ENCODE measurements at places on chromosomes 13 and 19. TPM values are rescaled to one million over a fixed set of nuclear protein-coding genes. Genes with fewer than 3 reads are reported as not detected.

GRCh38 chr13:46845146-46845545, 48.2 kb upstream of the ESD start:
- H3K4me3 ChIP-seq = no peak overlapping the region
- no peak overlapping the region for H3K27ac ChIP-seq
- no peaks in the 10 kb centered on the region for H3K27me3 ChIP-seq

POGLUT2 gene
- total RNA-seq = 1.4 TPM

DNA sequence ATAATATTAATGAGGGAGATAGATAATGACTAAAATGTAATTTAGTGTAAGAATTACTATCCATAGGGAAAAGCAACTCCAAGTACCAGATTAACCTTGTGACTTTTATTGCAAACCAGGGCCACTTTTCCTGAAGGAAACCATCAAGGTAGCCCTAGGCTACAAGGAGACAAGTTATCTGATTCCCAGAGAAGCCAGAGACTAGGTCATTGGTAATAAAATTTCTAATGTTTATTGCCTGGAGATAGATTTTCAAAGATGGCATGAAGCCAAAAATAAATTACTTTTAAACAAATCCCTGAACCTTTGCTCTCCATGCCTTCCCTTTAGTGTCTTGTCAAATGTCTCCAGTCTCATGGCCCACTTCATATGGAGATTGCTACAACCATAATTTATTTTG, 610.1 kb upstream of the SLC10A2 start:
- H3K4me3 ChIP-seq = no peak overlapping the region
- H3K4me1 ChIP-seq = no peaks in the 10 kb centered on the region
- no peaks in the 10 kb centered on the region for H3K36me3 ChIP-seq
- DNase-seq = no peak
- no peak overlapping the region for H3K27ac ChIP-seq

- no peaks in the 10 kb centered on the region for H3K36me3 ChIP-seq
- H3K27ac ChIP-seq = no peak overlapping the region
- H3K4me3 ChIP-seq = no peak overlapping the region
- H3K27me3 ChIP-seq = no peaks in the 10 kb centered on the region
- no peak for DNase-seq
These were observed 182.9 kb upstream of the RXFP2 start for GRCh38 chr13:31556376-31556775.

GRCh38 chr19:2273356-2274184, 8.4 kb downstream of the PEAK3 start:
- peak overlapping the region; percentile 97 for H3K4me3 ChIP-seq
- H3K36me3 ChIP-seq = peaks cover 28% of the 10 kb centered on the region
- H3K27me3 ChIP-seq = no peaks in the 10 kb centered on the region
- DNase-seq = peak; percentile 91

TM9SF2 gene
- total RNA-seq = 45.2 TPM

DNA sequence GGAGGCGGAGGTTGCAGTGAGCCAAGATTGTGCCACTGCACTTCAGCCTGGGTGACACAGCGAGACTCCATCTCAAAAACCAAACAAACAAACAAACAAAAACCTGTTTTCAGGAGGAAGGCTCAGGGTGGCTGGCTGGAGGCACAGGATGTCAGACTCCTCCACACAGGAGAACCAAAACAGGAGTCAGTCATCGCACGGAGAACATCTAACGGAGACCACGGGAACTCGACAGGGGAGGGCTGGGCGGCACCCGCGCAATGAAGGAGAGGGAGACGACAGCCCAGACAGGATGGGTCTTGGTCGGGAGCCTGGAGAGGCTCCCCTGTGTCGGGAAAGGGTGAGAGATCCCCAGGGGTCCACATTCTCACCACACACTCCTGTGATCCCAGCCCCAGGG, 20.8 kb upstream of the SLC7A9 start:
- DNase-seq = no peak
- no peak overlapping the region for H3K4me3 ChIP-seq
- no peak overlapping the region for H3K27ac ChIP-seq
- H3K4me1 ChIP-seq = no peaks in the 10 kb centered on the region

- no peaks in the 10 kb centered on the region for H3K27me3 ChIP-seq
- H3K4me3 ChIP-seq = peak overlapping the region; percentile 98
- no peaks in the 10 kb centered on the region for H3K36me3 ChIP-seq
- peak; percentile 60 for DNase-seq
- peak overlapping the region; percentile 98 for H3K27ac ChIP-seq
These were observed 2.3 kb downstream of the WDR83 start for GRCh38 chr19:12668932-12669269.

DNA sequence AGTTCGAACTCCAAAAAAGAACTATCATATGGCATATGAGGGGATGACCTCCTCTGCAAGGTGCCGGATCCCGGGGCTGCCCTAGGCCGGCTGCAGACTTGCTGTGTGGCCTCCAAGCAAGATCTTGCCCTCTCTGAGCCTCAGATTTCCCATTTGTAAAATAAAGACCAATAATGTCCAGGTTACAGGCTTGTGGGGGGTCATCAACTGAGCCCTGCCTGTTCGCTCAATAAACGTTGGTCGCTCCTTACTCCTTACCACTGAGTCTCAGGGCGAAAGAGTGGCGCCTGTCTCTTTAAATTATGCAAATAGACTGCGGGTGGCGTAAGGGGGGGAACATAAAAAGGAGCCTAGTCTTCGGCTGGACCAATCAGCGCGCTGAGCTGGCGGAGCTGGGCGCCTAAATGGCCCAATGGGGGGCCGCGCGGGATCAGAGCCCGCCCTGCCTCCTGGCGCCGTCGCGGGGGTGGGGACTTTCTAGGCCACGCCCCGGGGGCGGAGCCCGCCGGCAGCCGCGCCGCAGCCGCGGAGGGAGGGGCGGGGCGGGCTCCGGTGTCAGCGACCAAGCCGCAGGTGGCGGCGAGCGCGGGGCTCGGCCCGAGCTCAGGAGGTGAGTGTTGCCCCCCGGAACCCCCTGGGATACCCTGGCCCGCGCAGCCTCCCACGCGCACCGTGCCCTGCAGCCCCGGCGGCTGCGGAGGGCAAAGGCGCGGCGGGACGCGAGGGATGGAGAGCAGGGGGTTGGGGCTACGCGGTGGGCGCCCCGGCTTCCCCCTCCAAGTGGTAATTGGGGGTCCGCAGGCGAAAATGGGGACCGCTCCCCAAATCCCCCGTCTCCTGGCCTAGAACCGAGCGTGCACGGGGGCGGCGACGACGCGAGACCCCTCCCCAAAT, 3.8 kb upstream of the FCHO1 start:
- H3K4me3 ChIP-seq = peak overlapping the region; percentile 59
- peak; percentile 96 for DNase-seq
- peaks cover 4% of the 10 kb centered on the region for H3K4me1 ChIP-seq
- H3K27ac ChIP-seq = no peak overlapping the region
- no peaks in the 10 kb centered on the region for H3K36me3 ChIP-seq

CYP2A7 gene
- 0.71 TPM for total RNA-seq

- no peaks in the 10 kb centered on the region for H3K27me3 ChIP-seq
- peak overlapping the region; percentile 99 for H3K4me3 ChIP-seq
- H3K27ac ChIP-seq = peak overlapping the region; percentile 100
- H3K4me1 ChIP-seq = peaks cover 26% of the 10 kb centered on the region
- peak; percentile 57 for DNase-seq
These were observed 111.9 kb downstream of the KCNRG start for GRCh38 chr13:50126993-50127725.

DNA sequence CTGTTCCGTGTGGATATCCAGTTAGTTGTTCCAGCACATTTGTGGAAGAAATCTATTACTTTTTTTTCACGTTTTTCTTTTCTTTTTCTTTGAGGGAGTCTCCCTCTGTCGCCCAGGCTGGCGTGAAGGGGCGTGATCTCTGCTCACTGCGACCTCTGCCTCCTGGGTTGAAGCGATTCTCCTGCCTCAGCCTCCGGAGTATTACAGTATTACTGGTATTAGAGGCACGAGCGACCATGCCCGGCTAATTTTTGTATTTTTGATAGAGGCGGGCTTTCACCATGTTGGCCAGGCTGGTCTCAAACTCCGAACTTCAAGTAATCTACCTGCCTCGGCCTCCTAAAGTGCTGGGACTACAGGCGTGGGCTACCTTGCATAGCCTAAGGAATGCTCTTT, 43.6 kb downstream of the ZNF611 start:
- H3K36me3 ChIP-seq = no peaks in the 10 kb centered on the region
- H3K27ac ChIP-seq = peak overlapping the region; percentile 72
- peak overlapping the region; percentile 69 for H3K4me3 ChIP-seq

- no peak overlapping the region for H3K27ac ChIP-seq
- no peaks in the 10 kb centered on the region for H3K4me1 ChIP-seq
- H3K36me3 ChIP-seq = no peaks in the 10 kb centered on the region
These were observed 48.3 kb upstream of the ZNF536 start for GRCh38 chr19:30323904-30324303.

DNA sequence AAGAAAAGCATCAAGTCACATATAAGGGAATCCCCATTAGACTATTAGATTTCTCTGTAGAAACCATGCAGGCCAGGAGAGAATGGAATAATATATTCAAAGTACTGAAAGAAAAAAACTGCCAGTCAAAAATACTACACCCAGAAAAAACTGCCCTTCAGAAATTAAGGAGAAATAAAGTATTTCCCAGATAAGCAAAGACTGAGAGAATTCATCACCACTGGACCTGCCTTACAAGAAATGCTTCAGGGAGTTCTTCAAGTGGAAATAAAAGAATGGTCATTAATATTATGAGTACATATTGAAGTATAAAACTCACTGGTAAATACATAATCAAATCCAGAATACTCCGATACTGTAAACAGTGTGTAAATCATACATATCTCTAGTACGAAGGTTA, 35.9 kb downstream of the VWA8 start:
- no peaks in the 10 kb centered on the region for H3K27me3 ChIP-seq
- H3K36me3 ChIP-seq = no peaks in the 10 kb centered on the region
- no peak overlapping the region for H3K4me3 ChIP-seq
- no peak overlapping the region for H3K27ac ChIP-seq
- H3K4me1 ChIP-seq = peaks cover 8% of the 10 kb centered on the region
